ENCODE measurements at places on chromosomes 4 and X. TPM values are rescaled to one million over a fixed set of nuclear protein-coding genes. Genes with fewer than 3 reads are reported as not detected.

PPP4R3C gene
- polyA plus RNA-seq, result not detected

NLGN4X gene
- polyA plus RNA-seq, result 0.41 TPM

MAP3K15 gene
- polyA plus RNA-seq, result 5.0 TPM

SUPT20HL2 gene
- not detected for polyA plus RNA-seq

PAGE2 gene
- not detected for polyA plus RNA-seq

BBS12 gene
- 8.3 TPM for polyA plus RNA-seq

GPR82 gene
- polyA plus RNA-seq, result 0.15 TPM
